ENCODE measurements at places on chromosomes 6 and 20. TPM values are rescaled to one million over a fixed set of nuclear protein-coding genes. Genes with fewer than 3 reads are reported as not detected.

The PDE10A gene
- 0.07 TPM for total RNA-seq

DNA sequence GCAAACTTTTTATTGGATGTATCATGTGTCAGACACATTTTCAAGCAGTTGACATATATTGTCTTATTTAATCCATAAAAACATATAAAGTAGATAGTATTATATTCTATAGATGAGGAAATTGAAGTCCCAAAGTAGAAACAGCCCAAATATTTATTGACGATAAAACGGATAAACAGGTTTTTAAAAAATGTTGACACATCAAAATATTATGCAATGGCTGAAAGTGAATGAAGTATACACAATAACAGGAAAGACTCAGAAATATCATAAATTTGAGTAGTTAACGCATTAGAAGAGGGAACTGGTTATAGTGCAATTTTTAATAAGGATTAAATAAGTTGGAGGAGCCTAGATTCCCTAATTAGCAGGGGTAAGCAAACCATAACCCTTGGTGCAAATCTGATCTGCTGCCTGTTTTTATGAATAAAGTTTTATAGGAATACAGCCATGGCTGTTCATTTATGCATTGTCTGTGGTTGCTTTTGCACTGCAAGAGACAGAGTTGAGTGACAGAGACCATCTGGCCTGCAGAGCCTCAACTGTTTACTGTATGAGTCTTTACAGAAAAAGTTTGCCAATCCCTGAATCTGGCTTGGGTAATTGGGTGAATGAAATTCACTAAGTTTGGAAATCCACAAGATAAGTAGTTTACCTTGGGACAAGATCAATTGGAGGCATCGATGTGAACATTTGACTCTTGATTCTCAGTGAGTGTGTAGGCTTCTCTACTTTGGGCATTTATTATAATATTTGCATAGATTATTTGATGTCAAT is 50.6 kb upstream of the EXOC2 start:
- DNase-seq = no peak

DNA sequence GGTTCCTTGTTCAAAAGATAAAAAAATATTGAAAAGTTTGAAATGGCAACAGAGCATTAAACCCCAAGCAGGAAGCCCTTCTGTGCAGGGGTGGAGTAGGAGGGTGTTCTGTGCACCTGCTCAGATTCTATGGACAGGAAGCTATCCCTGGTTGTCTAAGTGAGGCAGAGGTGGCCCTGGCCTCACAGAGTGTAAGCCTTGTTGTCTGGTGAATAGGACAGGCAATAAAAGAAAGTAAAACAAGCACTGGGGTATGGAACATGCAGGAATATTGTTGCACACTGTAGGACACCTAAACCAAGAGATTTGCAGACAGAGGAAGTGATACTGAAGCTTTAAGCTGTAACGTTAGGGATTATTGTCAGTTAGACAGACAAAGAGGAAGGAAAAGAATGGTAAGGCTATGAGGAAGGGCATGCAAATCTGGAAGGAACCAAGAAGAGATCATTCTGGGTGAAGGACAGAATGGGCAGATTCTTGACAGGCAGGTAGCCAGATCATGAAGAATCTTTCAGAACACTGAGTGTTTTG is 66.8 kb downstream of the TBC1D7 start:
- no peak for DNase-seq

The MEI4 gene
- total RNA-seq = not detected

The C20orf144 gene
- total RNA-seq = not detected

DNA sequence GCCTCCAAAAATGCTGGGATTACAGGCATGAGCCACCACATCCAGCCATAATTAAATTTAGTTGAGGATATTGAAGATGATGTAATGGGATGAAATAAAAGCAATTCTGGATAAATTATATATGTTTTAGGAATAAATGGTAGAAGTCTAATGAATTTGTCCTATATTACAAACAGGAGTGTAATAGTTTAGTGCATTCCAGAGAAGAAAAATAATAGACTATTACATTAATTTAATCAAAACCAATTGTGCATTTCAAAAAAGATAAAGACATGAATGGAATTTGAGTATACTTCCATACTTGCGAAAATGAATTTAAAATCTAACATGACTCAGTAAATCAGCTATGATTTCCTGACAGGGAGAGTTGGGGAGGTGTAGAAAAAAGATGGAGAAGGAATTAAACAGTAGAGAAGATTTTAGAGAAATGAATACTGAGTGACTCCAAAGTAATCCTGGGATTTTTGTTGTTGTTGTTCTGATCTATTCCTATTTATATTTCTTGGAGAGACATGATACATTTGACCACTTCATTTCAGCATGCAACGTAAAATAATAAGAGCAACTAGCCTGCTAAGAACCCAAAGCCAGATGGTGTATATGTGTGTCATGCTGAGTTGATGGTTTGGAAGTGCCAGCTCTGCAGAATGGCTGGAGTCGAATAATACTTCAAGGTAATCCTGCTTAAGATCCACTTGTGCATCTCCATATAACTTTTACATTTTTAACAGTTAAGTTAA is 67.4 kb downstream of the AIG1 start:
- peak; percentile 18 for DNase-seq

- DNase-seq = peak; percentile 66
Measured at GRCh38 chr6:116461932-116462885, 1.0 kb downstream of the CALHM6 start.

DNA sequence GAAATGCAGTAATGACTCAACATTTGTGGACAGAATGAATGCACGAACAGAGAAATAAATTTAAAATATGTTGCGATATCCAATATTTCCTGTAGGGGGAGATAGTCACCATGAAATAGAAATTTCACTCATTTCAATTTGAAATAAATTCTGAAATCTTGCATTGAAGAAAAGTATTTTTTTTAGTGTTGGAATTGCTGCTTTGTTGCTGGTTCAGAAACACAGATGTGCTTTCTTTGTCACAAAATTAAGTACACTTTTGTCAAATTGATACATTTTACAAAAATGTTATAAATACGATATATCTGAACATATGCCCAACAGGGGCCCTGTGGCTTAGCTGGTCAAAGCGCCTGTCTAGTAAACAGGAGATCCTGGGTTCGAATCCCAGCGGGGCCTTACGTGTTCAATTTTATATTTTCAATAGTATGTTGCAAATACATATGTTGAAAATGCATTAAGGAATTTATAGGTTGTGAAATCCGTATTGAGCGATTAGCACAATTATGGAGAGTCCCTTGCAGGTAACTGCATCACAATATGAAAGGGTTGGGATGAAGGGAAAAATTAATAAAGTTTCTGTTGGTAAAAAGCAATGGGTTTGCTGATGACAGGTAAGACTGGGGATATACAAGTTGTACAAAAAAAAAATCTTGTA is 85.4 kb upstream of the PRSS16 start:
- peak; percentile 57 for DNase-seq

- no peak for DNase-seq
Measured at GRCh38 chr6:4613381-4613780, 162.8 kb upstream of the CDYL start.

GRCh38 chr20:34083137-34083536 is 28.9 kb downstream of the EIF2S2 start:
- peak; percentile 100 for DNase-seq

The CDH26 gene
- 0.15 TPM for total RNA-seq

DNA sequence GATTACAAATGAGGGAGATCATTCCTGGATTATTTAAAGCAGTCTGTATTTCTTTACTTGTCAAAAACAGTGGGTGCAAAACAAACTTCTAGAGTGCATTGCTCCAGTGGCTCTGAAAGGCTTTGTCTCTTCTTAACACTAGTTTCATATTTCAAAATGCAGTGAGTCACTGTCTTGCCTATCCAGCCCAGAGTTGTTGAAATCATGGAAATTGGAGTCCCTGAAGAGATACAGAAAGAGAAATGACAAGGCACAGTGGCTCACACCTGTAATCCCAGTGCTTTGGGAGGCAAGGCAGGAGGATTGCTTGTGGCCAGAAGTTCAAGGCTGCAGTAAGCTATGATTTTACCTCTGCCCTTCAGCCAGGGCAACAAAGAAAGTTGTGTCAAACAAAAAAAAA is 11.3 kb downstream of the SLC2A12 start:
- DNase-seq = peak; percentile 78

DNA sequence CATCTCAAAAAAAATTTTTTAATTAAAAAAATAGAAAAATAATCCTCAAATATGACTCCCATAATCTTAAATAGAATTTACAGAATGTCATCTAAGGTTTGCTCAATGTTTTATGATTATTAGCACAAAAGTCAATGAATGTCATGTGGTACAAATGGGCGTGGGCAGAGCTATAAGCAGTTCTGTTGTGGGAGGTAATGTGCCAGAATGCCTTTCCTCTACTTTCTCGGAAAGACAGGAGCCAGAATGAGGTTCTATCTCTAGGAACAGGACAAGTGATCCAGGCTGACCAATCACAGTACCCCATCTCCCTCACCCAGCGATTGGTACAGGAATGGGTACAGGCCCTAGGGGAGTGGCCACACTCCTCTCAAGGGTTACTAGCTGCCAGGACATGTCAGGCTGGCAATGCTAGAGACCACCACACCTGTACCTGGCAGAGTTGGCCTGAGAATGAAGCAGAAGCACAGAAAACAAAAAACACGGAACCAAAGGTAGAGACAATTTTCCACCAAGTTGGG is 15.1 kb downstream of the RALGAPA2 start:
- DNase-seq = no peak

The RNF217 gene
- total RNA-seq = 12.0 TPM

- DNase-seq = no peak
Measured at GRCh38 chr6:139131736-139132280, 3.1 kb upstream of the HECA start.

The KCNK16 gene
- not detected for total RNA-seq

The CTCFL gene
- not detected for total RNA-seq
